ENCODE measurements at places on chromosomes 1 and 21. TPM values are rescaled to one million over a fixed set of nuclear protein-coding genes. Genes with fewer than 3 reads are reported as not detected.

GRCh38 chr1:67937651-67938050 is 104.4 kb upstream of the GNG12 start:
- no peak overlapping the region for H3K27ac ChIP-seq
- H3K4me3 ChIP-seq, result no peak overlapping the region
- no peaks in the 10 kb centered on the region for H3K36me3 ChIP-seq
- H3K4me1 ChIP-seq, result no peaks in the 10 kb centered on the region
- DNase-seq, result no peak

DNA sequence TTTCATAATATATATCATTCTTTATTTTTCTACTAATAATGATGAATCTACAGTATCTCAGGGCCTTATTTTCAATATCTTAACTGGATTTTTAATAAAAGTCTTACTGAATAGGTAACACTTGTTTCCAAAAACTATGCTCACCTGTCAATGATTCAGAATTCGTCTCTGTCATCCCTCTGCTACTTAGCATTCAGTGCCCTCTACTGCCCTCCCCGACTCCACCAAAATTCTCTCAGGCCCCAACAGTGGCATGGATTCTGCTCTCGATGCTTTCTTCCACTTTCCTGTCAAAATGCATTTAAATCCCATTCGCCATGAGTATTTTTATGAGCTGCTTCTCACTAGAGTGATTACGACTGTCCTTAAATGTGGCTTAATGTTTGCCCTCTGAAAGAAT is 10.5 kb upstream of the BACH1 start:
- no peak overlapping the region for H3K4me3 ChIP-seq
- H3K36me3 ChIP-seq, result no peaks in the 10 kb centered on the region
- peaks cover 4% of the 10 kb centered on the region for H3K27me3 ChIP-seq

Gene MFSD2A
- total RNA-seq, result 12.8 TPM

DNA sequence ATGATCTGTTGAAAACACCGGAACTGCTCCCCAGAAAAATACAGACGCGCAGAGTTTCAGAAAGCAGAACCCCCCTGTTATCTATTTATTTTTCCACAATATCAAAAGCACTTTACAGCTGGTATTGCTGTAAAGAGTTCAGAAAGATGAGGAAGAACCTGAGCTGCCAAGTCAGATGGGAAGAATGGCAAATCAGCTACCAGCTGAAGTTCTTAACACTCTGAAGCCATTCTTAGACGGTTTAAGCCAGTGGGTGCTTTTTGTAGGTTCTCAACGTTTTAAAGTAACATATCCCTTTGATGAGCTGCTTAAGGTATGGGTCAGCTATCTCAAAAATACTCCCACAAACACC is 714 bp upstream of the AKIRIN1 start:
- peaks cover 49% of the 10 kb centered on the region for H3K4me1 ChIP-seq
- H3K27ac ChIP-seq, result peak overlapping the region; percentile 79
- H3K4me3 ChIP-seq, result peak overlapping the region; percentile 87

Gene RNPEP
- 44.9 TPM for total RNA-seq

Gene POU3F1
- total RNA-seq, result 0.26 TPM

Gene CFHR2
- total RNA-seq, result not detected

GRCh38 chr21:44828362-44829056 is 10.6 kb upstream of the SUMO3 start:
- no peaks in the 10 kb centered on the region for H3K27me3 ChIP-seq
- H3K27ac ChIP-seq, result peak overlapping the region; percentile 61
- DNase-seq, result no peak

- no peak overlapping the region for H3K4me3 ChIP-seq
- no peak overlapping the region for H3K27ac ChIP-seq
- no peaks in the 10 kb centered on the region for H3K27me3 ChIP-seq
- no peak for DNase-seq
- H3K4me1 ChIP-seq, result no peaks in the 10 kb centered on the region
Observed at GRCh38 chr1:45765999-45766792, 15.7 kb upstream of the IPP start.

DNA sequence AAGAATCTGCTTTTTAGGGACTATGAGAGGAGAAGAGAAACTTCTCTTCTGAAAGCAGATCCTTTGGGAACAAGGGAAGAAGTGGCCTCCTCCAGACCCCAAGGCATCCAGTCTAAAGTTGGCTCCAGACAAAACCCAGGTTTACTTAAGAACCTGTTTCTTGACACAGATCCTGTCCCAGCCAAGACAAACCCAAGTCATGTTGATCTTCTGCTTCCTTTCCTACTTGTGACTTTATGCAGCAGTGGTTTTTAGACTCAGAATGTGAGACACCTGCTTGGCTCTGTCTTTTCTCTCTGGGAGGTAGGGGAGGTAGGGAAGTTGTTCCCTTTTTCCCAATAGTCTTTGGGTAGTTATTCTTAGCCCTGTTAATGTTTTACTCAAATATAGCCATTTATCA is 38.3 kb downstream of the ELAPOR1 start:
- no peaks in the 10 kb centered on the region for H3K27me3 ChIP-seq
- no peaks in the 10 kb centered on the region for H3K4me1 ChIP-seq
- no peak overlapping the region for H3K4me3 ChIP-seq
- no peak overlapping the region for H3K27ac ChIP-seq

Gene ICOSLG
- 2.8 TPM for total RNA-seq

DNA sequence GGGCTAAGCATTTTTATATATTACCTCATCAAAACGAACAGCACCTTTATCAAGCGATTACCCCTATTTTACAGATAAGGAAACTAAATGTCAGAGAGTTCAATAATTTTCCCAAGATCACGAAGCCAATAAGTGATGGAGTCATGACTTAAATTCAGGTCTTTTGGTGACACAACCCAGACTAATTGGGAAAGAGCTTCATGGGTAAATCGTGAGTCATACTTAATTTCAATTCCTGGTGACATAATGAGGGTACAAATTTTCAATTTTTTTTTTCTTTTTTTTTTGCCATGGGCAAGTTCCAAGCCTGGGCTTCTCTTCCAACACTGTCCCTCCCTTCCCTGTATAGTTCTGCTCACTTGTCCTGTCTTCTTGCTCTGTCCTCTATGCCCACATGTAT is 30.1 kb upstream of the IL10 start:
- peak overlapping the region; percentile 0 for H3K4me3 ChIP-seq
- DNase-seq, result no peak
- no peaks in the 10 kb centered on the region for H3K36me3 ChIP-seq
- peaks cover 72% of the 10 kb centered on the region for H3K4me1 ChIP-seq
- peak overlapping the region; percentile 72 for H3K27ac ChIP-seq

GRCh38 chr1:186009039-186009737 is 275.0 kb downstream of the HMCN1 start:
- no peaks in the 10 kb centered on the region for H3K36me3 ChIP-seq
- DNase-seq, result no peak
- H3K27ac ChIP-seq, result peak overlapping the region; percentile 22
- peaks cover 2% of the 10 kb centered on the region for H3K27me3 ChIP-seq
- peaks cover 12% of the 10 kb centered on the region for H3K4me1 ChIP-seq
- no peak overlapping the region for H3K4me3 ChIP-seq

DNA sequence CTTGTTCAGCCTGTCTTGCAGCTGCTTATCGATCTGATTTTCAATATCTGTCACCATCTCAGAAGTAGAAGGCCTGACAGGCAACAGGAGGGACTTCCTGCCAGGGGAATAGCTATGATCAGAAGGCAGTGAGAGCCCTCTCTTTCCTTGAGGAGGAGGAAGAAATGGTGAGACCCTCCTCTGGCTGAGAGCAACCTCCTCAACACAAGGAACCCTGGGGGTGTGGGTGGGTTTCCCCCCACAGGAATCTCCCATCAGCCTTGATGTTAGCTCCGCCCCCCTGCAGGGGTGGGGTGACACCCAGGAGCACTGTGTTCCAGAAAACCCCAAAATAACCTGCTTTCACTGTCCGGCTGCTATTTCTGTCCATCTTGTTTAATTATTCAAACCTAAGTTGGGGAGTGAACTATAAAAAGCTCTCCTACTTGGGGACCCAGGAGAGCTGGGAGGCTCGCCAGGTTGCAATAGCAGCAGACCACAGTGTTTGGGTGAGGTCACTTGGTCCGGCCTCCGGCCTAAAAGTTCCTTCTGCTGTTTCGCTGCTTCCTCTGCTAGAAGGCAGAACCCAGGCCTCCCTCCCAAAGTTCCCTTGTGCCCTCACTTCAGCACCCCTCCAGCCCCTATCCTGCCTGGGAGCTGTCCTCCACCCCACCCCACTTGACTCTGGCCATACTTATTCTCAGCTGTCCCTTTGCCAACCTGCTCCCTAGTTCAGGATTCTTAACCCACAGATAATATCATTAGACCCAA is 7.8 kb upstream of the MEF2D start:
- H3K4me1 ChIP-seq, result peaks cover 64% of the 10 kb centered on the region
- H3K27ac ChIP-seq, result peak overlapping the region; percentile 34
- H3K36me3 ChIP-seq, result no peaks in the 10 kb centered on the region
- H3K27me3 ChIP-seq, result no peaks in the 10 kb centered on the region

Gene MYOCOS
- not detected for total RNA-seq

- no peak overlapping the region for H3K27ac ChIP-seq
- H3K36me3 ChIP-seq, result no peaks in the 10 kb centered on the region
- peaks cover 40% of the 10 kb centered on the region for H3K4me1 ChIP-seq
- H3K4me3 ChIP-seq, result peak overlapping the region; percentile 54
Observed at GRCh38 chr1:54486907-54487306, 61.1 kb upstream of the ACOT11 start.

GRCh38 chr21:42596657-42597056 is 56.8 kb upstream of the PDE9A start:
- no peak overlapping the region for H3K4me3 ChIP-seq
- no peak overlapping the region for H3K27ac ChIP-seq
- peaks cover 4% of the 10 kb centered on the region for H3K4me1 ChIP-seq
- no peak for DNase-seq
- H3K36me3 ChIP-seq, result no peaks in the 10 kb centered on the region

- no peak overlapping the region for H3K27ac ChIP-seq
- H3K4me3 ChIP-seq, result no peak overlapping the region
- no peaks in the 10 kb centered on the region for H3K4me1 ChIP-seq
Observed at GRCh38 chr1:48943393-48943792, 166.7 kb upstream of the BEND5 start.

Gene CDK18
- 5.9 TPM for total RNA-seq

- DNase-seq, result no peak
- H3K36me3 ChIP-seq, result no peaks in the 10 kb centered on the region
- H3K4me3 ChIP-seq, result no peak overlapping the region
- peaks cover 45% of the 10 kb centered on the region for H3K4me1 ChIP-seq
- no peak overlapping the region for H3K27ac ChIP-seq
- H3K27me3 ChIP-seq, result no peaks in the 10 kb centered on the region
Observed at GRCh38 chr1:32341971-32342370, 5.9 kb upstream of the MARCKSL1 start.

Gene RAVER2
- total RNA-seq, result 3.6 TPM

Gene FAM167B
- total RNA-seq, result 0.82 TPM

DNA sequence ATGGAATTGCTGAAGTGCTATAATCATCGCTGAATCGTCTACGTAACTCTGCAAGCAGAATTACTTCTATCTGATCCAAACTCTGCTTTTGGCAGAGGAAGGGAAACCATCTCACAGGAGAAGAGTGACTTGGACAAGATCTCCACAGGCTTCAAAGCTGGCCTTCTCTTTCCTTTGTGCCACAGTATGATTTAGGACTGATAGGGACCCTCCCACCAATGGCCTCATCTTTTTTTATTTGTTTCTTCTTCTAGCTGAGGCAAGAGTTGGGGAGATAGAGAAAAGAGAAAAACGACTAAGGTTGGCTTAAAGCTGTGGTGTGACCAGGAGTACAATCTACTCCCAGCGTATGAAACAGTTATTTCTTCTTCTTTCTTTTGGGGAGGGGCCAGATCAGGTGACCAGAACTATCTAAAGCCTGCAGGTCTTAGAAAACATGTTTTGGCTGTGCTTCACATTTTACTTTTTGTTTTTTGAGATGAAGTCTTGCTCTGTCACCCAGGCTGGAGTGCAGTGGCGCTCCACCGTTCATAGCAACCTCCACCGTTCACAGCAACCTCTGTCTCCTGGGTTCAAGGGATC is 35.0 kb downstream of the ZNF496 start:
- no peaks in the 10 kb centered on the region for H3K4me1 ChIP-seq
- peaks cover 8% of the 10 kb centered on the region for H3K36me3 ChIP-seq
- no peak for DNase-seq

GRCh38 chr1:82214606-82215005 is 413.9 kb downstream of the ADGRL2 start:
- H3K4me1 ChIP-seq, result no peaks in the 10 kb centered on the region
- no peaks in the 10 kb centered on the region for H3K27me3 ChIP-seq
- H3K4me3 ChIP-seq, result no peak overlapping the region
- H3K36me3 ChIP-seq, result no peaks in the 10 kb centered on the region

Gene CFAP45
- 0.98 TPM for total RNA-seq

DNA sequence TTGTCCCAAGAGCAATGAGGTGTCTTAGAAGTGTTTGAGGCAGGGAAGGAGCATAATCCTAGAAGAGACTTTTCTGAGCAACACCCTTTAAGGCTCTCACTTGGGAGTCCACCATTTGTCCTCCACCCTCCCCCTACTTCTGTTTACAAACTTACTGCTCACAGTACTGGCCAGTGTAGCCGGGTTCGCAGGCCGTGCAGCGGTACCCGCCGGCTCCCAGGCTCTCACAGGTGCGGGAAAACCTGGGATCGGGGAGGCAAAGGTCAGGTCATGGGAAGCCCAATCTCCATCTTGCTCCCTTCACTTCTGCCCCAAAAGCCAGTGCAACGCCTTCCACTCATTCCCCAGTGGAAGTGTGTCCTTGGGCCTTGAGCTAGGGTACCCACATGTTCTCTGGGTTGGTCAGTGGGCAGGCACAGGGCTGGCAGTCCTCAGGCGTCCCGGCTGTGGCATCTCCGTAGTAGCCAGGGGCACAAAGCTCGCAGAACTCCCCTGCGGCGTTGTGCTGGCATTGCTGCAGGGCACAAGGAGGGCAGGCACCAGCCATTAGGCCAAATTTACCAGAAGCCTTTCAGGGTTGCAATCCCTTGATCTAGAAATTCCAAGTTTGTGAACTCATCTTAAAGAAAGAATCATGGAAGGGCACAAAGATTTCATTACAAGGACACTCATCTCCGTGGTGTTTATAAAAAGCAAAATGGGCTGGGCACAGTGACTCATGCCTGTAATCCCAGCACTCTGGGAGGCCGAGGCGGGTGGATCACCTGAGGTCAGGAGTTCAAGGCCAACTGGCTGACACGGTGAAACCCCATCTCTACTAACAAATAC is 49.8 kb downstream of the LDLRAD2 start:
- no peak overlapping the region for H3K27ac ChIP-seq
- no peaks in the 10 kb centered on the region for H3K4me1 ChIP-seq
- no peak overlapping the region for H3K4me3 ChIP-seq
- peaks cover 8% of the 10 kb centered on the region for H3K36me3 ChIP-seq
- no peaks in the 10 kb centered on the region for H3K27me3 ChIP-seq
- DNase-seq, result no peak
